A549 treated with ZK216348 at 1 μM for 4 hours (cell line): ENCODE measurements at places on chromosomes 16 and 17. TPM values are rescaled to one million over a fixed set of nuclear protein-coding genes. Genes with fewer than 3 reads are reported as not detected.

The TBC1D3 gene
- total RNA-seq = not detected in 5 replicates

The CD300E gene
- not detected in 5 replicates for total RNA-seq

The CCDC40 gene
- 4.5 to 8.1 TPM (median 7.3 TPM) in 5 replicates for total RNA-seq

The ATPAF2 gene
- 19.6 to 31.1 TPM (median 27.9 TPM) in 5 replicates for total RNA-seq

The CCL8 gene
- total RNA-seq = not detected in 5 replicates

The GPRC5B gene
- total RNA-seq = 29.0 to 36.2 TPM (median 32.8 TPM) in 5 replicates

The PLXDC1 gene
- total RNA-seq = 0.11 to 0.38 TPM (median 0.21 TPM) in 5 replicates

The SPATA32 gene
- total RNA-seq = 0.11 to 0.41 TPM (median 0.19 TPM) in 5 replicates

The ITGAE gene
- total RNA-seq = 81.5 to 101 TPM (median 95.8 TPM) in 5 replicates

The KRT33B gene
- not detected in 5 replicates for total RNA-seq

The FBXW10B gene
- total RNA-seq = 2.1 to 4.6 TPM (median 2.9 TPM) in 5 replicates

The MT1G gene
- total RNA-seq = not detected in 5 replicates

The KSR1 gene
- total RNA-seq = 7.5 to 22.9 TPM (median 18.5 TPM) in 5 replicates

The CD300LG gene
- total RNA-seq = not detected in 5 replicates

The PABPN1L gene
- total RNA-seq = not detected in 5 replicates

The HOXB3 gene
- total RNA-seq = 3.6 to 5.9 TPM (median 5.6 TPM) in 5 replicates

The ZNF500 gene
- total RNA-seq = 5.4 to 10.9 TPM (median 8.2 TPM) in 5 replicates

The CCL1 gene
- total RNA-seq = not detected in 5 replicates

The CDIP1 gene
- total RNA-seq = 10.4 to 15.6 TPM (median 13.7 TPM) in 5 replicates

The NATD1 gene
- total RNA-seq = 2.2 to 3.5 TPM (median 3.2 TPM) in 5 replicates

The NAGS gene
- 0.76 to 2.5 TPM (median 1.1 TPM) in 5 replicates for total RNA-seq

The VTN gene
- 16.2 to 21.8 TPM (median 18.5 TPM) in 5 replicates for total RNA-seq

The TEX2 gene
- 10.8 to 15.2 TPM (median 12.0 TPM) in 5 replicates for total RNA-seq

The FSCN2 gene
- total RNA-seq = 0.27 to 2.0 TPM (median 1.3 TPM) in 5 replicates

The EPX gene
- not detected in 5 replicates for total RNA-seq

The TRIM37 gene
- total RNA-seq = 17.3 to 25.3 TPM (median 23.4 TPM) in 5 replicates

The PTX4 gene
- total RNA-seq = 0.14 TPM in 1 of 5 replicates, not detected in the others

The GALK1 gene
- 37.4 to 83.5 TPM (median 70.9 TPM) in 5 replicates for total RNA-seq

The B4GALNT2 gene
- 0.18 to 0.57 TPM (median 0.45 TPM) in 5 replicates for total RNA-seq

The SSTR5 gene
- total RNA-seq = 0.20 to 0.57 TPM (median 0.53 TPM) in 5 replicates
